ENCODE measurements at places on chromosomes 11 and 22. TPM values are rescaled to one million over a fixed set of nuclear protein-coding genes. Genes with fewer than 3 reads are reported as not detected.

The CHRM4 gene
- total RNA-seq: not detected

The RGL4 gene
- not detected for total RNA-seq

The AQP11 gene
- 0.22 TPM for total RNA-seq

The FGF19 gene
- not detected for total RNA-seq

The MS4A4A gene
- total RNA-seq: not detected

The NECTIN1 gene
- total RNA-seq: 23.6 TPM

The FAT3 gene
- 0.05 TPM for total RNA-seq

The PTPRCAP gene
- not detected for total RNA-seq

The USP35 gene
- total RNA-seq: 10.3 TPM

The HOATZ gene
- not detected for total RNA-seq

The POLD3 gene
- 25.2 TPM for total RNA-seq

The SHISA8 gene
- not detected for total RNA-seq

The ARHGAP8 gene
- not detected for total RNA-seq

The HTR3B gene
- total RNA-seq: not detected

The PLAAT4 gene
- total RNA-seq: 0.95 TPM

The ADAMTS8 gene
- total RNA-seq: not detected

The PRG3 gene
- total RNA-seq: not detected

The HORMAD2 gene
- not detected for total RNA-seq

The CD6 gene
- not detected for total RNA-seq

The MAPK1 gene
- total RNA-seq: 163 TPM

The OR51T1 gene
- total RNA-seq: not detected

The SPDYC gene
- total RNA-seq: not detected

The MMP13 gene
- not detected for total RNA-seq

The PITPNM1 gene
- total RNA-seq: 26.4 TPM

The SEPTIN3 gene
- total RNA-seq: not detected

The NXPE1 gene
- total RNA-seq: not detected

The MISFA gene
- total RNA-seq: 3.6 TPM

The CCDC73 gene
- not detected for total RNA-seq

The OR52E8 gene
- not detected for total RNA-seq

The MMP27 gene
- not detected for total RNA-seq

The ADORA2A gene
- total RNA-seq: 17.1 TPM

The GP1BB gene
- total RNA-seq: 1.5 TPM

The UBQLNL gene
- total RNA-seq: 0.28 TPM

The AGBL2 gene
- 0.86 TPM for total RNA-seq

The MPZL2 gene
- 49.5 TPM for total RNA-seq

The GAL3ST3 gene
- not detected for total RNA-seq

The DEFB131B gene
- not detected for total RNA-seq

The MRGPRX4 gene
- total RNA-seq: not detected

The JAML gene
- total RNA-seq: 0.39 TPM

The GRAP2 gene
- total RNA-seq: not detected

The RIMBP3B gene
- total RNA-seq: not detected

The ACR gene
- total RNA-seq: 4.9 TPM

The FAM180B gene
- total RNA-seq: not detected

The RASGRP2 gene
- 2.3 TPM for total RNA-seq

The RAG2 gene
- total RNA-seq: not detected

The KRTAP5-7 gene
- not detected for total RNA-seq

The TIGD3 gene
- total RNA-seq: not detected

The OR5B21 gene
- not detected for total RNA-seq

The APOA4 gene
- not detected for total RNA-seq

The HEPHL1 gene
- total RNA-seq: not detected

The CENPM gene
- total RNA-seq: 30.4 TPM

The VPREB1 gene
- not detected for total RNA-seq

The LYVE1 gene
- 7.6 TPM for total RNA-seq

The SLC16A8 gene
- not detected for total RNA-seq

The OR10D3 gene
- total RNA-seq: not detected

The OR52I1 gene
- not detected for total RNA-seq

The TMEM191C gene
- total RNA-seq: 1.2 TPM

The DUSP8 gene
- 8.7 TPM for total RNA-seq

The APOBEC3B gene
- 13.6 TPM for total RNA-seq
